ENCODE measurements at places on chromosomes 6 and 20. TPM values are rescaled to one million over a fixed set of nuclear protein-coding genes. Genes with fewer than 3 reads are reported as not detected.

MCM3 gene
- 36.3 TPM for total RNA-seq

MEP1A gene
- total RNA-seq = not detected

CCDC170 gene
- 2.0 TPM for total RNA-seq

NRSN1 gene
- total RNA-seq = 1.5 TPM

Measured in vagina (tissue), 2 donors.